ENCODE measurements at places on chromosomes 5 and 9.

- DNase-seq, result no peak
These were observed 134.9 kb upstream of the CDKN2B start for GRCh38 chr9:22143799-22144625.

DNA sequence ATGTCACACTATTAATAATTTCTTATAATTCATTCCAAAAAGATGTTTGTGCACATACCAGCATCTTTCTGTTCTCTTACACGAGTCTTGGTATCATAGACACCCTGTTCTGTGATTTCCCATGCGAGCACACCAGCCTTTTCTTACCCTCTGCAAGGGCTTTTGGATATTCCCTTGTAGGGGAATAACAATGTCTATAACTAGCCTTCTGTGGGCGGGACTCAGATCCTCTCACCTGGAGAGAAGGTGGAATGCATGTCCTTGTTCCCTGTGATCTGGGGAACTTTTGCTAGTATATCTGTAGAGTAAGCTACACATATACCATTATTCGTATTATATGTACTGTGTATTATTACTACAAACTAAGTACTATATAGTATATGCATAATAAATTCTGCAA, 44.8 kb downstream of the EHMT1 start:
- no peak for DNase-seq

DNA sequence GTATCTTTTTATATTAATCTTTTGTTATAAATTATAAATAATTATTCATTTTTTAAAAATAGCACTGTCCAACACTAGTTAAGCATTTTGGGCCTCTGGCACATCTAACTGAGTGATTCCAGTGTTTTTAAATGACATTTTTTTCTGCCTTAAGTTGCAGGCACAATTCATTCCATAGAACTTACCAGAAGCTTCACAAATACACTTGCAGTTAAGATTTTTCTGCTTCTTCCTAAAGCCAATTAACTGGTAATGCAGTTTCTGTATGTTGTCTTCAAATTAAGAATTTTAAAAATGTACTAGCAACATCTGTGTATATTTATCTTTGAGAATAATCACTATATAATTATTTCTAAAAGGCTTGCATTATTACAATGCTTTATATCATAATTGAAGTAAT, 11.2 kb upstream of the NFIB start:
- DNase-seq, result no peak

- DNase-seq, result no peak
These were observed 17.4 kb downstream of the MGAT1 start for GRCh38 chr5:180785121-180785781.

DNA sequence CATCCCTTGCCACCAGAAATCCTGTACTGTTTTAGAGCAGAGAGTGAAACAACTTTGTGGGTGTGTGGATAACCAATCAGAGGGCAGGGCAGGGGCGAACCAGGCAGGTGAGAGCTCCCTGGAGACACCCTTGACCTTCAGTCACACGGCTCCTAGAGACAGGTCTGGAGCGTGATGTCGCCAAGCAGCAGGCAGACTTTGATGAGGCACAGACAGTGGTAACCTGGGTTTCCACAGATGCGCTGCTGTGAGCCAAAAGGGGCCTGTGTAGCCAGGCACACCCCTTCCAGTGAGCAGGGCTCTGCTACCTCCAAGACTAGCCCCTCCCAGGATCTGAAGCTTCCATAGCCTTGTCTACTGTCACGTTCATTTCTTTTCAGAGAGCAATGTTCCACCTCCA, 317.8 kb upstream of the ADCY2 start:
- no peak for DNase-seq

DNA sequence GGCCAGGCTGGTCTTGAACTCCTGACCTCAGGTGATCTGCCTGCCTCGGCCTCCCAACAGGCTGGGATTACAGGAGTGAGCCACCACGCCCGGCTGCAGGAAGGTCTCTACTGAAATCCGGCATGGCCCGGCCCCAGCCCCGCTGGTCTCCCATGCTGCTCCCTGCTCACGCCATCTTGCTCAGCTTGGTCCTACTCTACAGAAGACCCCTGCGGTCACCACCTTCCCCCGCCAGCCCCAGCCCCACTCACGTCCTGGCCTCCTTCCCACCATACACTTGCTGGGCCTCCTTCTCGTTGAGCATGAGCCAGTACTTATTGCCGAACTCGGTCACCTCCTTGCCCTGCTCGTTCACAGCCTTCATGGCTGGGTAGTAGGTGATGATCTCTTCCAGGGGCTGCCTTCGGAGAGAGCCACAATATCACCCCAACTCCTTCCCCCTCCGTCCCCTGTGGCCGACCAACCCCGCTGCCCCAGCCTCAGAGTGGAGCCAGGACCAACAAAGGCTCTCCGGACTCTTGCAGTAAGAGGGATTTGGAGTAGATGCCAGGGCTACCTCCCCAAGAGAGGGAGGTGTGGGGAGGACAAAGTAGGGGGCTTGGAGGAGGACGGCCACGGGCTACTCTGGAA, 4.0 kb downstream of the PTGES2 start:
- no peak for DNase-seq

DNA sequence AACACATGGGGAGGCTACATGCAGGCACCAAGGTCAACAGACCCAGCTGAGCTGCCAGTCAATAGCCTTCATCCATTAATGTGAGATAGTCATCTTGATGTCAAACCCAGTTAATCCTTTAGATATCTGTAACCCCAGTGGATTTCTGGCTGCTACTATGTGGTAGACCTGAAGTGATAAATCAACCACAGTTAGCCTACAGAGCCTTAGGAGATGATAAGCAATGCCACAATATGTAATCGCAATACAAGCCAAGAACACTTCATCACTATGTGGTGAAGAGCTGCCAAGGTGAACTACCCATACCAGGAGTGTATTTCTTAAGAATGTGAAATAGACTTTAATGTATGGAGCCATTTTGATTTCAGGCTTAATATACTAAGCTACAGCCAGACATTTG, 1175.5 kb downstream of the DTWD2 start:
- no peak for DNase-seq

- peak; percentile 91 for DNase-seq
These were observed 159.3 kb downstream of the TMC1 start for GRCh38 chr9:72680593-72681282.

GRCh38 chr9:113612216-113612747, 148.8 kb downstream of the RGS3 start:
- no peak for DNase-seq

- DNase-seq, result no peak
These were observed 1.9 kb downstream of the DPM2 start for GRCh38 chr9:127935765-127936221.

DNA sequence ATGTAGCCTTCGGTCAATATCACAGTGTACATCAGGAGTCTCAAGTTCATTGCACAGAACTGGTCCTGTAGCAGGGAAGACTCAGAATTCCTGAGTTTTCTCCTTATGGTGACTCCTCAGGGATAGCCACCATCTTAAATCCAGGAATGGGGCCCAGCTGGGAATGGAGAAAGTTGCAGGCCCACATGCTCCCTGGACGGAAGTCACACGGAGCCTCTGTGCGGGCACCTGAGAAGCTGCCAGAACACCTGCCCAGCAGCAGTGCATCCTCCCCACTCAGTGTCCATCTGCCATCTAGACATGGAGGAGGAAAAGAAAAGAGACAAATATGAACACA, 133.9 kb downstream of the SUSD1 start:
- no peak for DNase-seq

GRCh38 chr9:96494215-96494800, 44.3 kb downstream of the HABP4 start:
- no peak for DNase-seq

DNA sequence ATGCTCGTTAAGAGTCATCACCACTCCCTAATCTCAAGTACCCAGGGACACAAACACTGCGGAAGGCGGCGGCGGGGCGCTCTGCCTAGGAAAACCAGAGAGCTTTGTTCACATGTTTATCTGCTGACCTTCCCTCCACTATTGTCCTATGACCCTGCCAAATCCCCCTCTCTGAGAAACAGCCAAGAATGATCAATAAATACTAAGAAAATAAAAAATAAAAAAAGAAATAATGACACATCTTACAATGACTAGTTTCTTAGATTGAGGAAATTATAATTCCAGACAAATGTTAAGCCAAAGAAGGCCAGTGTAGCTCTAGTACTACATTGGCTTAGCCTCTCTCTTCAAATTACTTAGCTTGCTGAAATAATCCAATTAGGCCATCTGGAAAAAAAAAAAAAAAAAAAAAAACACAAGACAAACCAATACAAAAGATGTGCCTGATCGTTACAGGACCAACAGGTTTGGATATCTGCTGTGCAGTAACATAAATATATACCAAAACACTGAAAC, 58.0 kb downstream of the ANXA2R start:
- DNase-seq, result peak; percentile 34

GRCh38 chr9:4303006-4303405, 3.1 kb upstream of the GLIS3 start:
- DNase-seq, result no peak

GRCh38 chr5:56267856-56268255, 34.7 kb upstream of the ANKRD55 start:
- DNase-seq, result no peak

DNA sequence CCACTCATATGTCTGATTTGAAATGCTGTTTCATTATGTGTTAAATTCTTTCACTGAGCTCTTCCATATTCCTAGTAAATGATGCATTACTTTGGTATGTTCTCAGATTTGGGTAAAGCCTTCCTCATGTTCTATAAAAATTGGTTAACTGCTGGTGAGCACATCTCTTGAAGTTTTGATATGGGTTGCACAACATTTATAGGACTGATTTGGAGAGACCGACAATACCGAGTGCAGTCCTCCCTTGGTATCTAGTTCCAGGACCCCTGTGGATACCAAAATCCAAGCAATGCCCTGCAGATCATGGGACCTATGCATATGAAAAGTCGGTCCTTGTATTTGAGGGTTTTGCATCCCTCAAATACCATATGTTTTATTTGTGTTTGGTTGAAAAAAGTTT, 37.8 kb downstream of the WDR36 start:
- DNase-seq, result no peak

GRCh38 chr5:146766013-146766412, 112.5 kb downstream of the PPP2R2B start:
- no peak for DNase-seq

GRCh38 chr5:88679638-88680037, 203.3 kb downstream of the MEF2C start:
- DNase-seq, result no peak

DNA sequence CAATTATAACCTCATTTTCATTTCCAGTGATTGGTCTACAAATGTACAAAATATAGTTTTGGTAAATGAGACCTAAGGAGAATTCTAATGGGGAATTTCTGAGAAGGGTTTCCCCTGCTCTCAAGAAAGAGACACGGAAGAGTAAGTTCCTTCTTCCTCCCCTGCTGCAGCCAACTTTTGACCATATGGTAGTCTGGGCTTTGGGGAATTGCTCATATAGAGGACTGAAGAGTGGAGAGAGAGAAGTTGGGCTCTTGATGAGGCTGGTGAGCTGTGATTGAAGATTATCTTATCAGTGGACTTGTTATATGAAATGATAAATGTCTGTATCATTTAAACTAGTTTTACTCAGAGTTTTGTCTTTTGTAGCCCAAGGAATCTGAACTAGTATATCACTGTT, 4.3 kb upstream of the LNPEP start:
- no peak for DNase-seq

- peak; percentile 75 for DNase-seq
These were observed 1481.5 kb downstream of the EFNA5 start for GRCh38 chr5:106189121-106189809.

GRCh38 chr5:169641253-169641652, 4.2 kb downstream of the DOCK2 start:
- no peak for DNase-seq

DNA sequence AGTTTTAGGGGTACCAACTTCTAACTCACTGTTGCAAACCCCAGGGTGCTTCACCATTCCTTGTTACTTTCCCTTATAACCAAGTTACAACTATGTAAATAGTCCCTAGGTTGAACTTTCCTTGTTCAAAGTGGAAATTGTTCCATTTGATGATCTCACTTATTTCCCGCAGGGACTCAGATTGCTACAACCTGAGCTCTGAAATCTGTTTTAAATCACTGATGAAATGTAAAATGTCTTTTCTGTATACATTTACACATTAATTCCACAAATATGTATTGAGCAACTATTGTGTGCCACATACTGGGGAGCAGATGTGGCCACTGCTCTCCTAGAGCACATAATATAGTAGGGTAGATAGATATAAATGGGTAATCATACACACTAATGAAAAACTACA, 69.1 kb upstream of the TARS1 start:
- DNase-seq, result no peak

- DNase-seq, result no peak
These were observed 75.2 kb downstream of the ESM1 start for GRCh38 chr5:54909911-54910870.

GRCh38 chr9:81372628-81373191, 316.6 kb downstream of the TLE1 start:
- no peak for DNase-seq

DNA sequence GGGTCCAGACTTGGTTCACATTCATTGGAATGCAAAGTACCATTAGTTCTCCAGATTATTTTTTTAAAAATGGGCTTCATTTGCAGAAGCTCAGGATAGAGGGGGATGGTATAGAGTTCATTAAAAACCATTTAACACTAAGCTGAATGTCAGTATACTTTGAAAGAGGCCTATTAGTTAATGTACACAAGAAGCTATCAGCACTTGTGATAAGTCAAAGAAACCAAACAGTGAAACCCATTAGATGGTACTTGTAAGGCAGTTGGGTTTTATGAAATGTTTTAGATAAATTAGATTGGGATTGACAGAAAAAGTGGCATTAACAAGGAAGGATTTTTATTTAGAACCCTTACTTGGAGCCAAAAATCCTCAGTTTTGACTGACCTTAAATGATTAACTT, 229.2 kb upstream of the MPDZ start:
- no peak for DNase-seq

DNA sequence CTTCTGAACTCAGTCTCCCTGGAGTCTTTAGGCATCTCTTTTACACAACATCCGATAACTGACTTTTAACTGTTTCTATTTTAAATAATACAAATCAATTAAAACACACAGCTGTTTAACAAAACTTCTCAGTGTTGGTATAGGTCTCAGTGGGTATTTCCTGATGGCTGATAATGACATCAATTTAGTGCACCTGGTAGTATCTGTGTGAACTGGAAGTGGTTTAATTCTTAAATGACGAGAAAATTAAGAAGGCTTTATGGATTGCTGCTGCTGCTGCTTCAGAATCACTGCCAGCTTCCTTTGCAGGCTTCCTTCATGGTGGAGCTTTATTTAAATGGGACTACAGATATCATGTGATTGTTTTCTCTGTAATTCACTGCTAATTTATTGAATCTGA, 92.3 kb downstream of the RPS23 start:
- no peak for DNase-seq
